ENCODE measurements at places on chromosomes 2 and 18.

DNA sequence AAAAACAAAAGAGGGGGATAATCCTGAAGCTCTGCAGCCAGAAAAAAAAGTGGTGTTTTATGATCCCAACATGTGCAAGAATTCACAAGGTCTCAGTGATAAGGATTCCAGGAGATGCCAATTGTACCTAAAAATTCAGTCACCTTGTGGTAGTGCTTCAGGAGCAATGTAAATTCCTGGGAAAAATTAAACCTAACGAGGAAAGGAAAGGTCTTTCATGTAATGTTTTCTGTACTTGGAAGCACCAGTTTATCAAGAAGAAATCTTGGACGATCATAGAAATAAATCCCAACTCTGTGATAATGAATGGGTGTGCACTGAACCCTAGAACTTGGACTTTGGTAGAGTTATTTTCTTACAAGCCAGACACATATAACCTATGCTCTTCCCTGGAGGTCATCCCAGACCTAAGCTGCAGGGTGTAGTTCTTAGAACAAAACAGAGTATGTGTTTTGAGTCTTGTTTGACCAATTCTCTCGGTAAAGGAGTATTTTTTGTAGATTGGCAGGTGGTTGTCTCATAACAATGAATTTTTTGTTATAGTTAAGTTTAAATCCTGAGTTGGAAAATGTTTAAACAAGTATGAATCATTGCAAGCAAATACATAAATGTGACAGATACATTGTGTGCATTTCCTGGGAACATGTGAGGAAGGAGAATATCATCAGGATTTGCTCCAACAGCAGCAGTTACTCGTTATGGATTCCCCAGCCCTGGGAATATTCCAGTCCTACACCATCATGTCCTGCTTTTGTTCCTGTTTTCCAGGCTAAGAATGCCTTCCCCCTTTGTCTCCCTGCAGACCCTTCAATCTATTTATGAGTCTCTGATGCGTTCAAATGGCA, 224.6 kb downstream of the NAPG start:
- DNase-seq = no peak

DNA sequence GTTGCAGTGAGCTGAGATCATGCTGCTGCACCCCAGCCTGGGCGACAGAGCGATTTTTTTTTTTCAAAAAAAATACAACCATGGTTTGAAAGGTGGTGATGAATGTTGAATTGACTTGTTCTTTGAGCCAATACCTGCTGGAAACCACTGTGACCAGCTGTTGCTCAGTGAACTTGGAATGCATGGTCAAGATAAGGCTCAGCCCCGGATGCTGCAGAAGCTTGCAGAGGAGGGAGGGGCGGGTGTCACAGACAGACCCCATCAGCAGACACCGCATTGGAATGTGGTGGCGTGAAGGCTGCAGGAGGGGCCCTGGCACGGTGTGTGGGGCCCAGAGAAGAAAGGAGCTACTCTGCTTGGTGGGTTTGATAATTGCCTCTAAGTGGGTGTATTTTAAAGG, 91.6 kb downstream of the ITGB1BP1 start:
- DNase-seq = no peak

- DNase-seq = no peak
These were observed 130.5 kb downstream of the BCL11A start for GRCh38 chr2:60422826-60423483.

DNA sequence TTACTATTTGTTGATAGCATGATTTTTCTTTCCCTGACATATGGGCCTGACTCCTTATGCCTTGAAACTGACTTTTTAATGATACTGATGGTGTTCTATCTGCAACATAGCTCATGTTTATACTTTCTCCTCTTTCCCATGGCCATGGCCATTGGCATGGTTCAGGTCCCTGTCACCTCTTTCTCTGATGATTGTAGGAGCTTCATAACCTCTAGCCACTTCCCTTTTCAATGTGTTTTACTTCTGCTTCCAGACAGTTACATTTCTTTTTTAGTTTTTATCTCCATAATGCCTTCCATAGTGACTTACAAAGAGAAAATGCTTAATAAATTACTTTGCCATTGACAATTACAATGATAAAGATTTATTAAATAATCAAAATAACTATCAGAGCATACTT, 177.9 kb upstream of the SETBP1 start:
- DNase-seq = peak; percentile 44

DNA sequence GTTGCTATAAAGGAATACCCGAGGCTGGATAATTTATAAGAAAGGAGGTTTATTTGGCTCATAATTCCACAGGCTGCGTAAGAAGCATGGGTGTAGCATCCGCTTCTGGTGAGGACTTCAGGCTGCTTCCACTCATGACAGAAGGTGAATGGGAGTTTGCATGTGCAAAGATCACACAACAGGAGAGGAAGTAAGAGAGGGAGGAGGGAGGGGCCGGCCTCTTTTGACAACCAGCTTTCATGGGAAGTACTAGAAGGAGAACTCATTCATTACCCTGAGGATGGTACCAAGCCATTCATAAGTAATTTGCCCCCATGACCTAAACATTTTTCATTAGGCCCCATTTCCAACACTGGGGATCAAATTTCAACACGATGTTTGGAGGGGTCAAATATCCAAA, 386.8 kb upstream of the NETO1 start:
- no peak for DNase-seq

GRCh38 chr2:240868286-240869108, at the start of gene AGXT:
AGXT (plus strand) TSS chr2:240868824; CDS start chr2:240868866, 42 bp downstream.
- no peak for DNase-seq

DNA sequence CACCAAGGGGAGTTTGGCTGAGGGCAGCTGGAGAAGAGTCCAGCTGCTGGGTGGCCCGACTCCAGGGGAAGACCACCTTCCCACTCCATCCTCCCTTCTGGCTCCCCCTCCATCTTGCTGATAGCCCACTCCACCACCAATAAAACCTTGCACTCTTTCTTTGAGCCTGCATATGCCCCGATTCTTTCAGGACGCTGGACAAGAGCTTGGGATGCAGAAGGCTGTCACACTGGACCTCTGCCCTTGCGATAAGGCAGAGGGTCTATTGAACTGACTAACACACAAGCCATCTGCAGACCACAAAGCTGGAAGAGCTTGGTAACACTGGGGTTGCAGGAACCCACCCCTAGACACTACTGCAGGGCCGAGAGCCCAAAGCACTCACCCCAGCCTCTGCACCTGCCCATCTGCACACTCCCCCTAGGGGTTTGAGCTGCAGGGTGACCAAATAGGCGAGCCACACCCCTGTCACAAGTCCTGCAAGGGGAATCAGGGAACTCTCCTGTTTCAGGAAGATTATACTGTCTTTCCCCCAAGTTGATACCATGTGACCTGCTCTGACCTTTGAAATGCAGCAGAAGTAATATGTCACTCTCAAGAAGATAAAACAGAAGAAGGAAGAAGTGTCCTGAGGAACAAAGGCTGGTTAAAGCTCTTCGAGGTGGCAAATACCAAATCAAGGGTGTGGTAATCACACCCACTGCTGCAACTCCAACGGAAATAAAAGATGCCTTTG, 70.5 kb downstream of the SMAD4 start:
- DNase-seq = no peak

DNA sequence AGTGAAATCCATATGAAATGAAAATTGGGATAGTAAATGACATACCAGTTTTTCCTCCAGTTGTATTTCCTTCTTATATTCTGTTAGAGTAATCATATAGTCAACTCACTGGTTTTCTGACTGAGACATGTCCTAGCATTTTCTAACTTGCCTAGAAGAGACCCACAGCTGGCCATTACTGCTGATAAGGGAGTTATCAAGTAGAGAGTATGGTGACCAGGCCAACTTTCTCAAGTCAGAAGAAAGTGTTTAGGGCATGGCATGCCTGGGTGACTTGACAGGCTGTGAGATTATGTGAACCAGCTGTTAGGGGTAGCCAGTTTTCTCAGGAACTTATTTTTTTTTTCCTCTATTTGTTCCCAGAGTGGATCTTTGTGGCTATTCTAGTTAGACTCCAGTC, 81.2 kb downstream of the GPD2 start:
- no peak for DNase-seq

DNA sequence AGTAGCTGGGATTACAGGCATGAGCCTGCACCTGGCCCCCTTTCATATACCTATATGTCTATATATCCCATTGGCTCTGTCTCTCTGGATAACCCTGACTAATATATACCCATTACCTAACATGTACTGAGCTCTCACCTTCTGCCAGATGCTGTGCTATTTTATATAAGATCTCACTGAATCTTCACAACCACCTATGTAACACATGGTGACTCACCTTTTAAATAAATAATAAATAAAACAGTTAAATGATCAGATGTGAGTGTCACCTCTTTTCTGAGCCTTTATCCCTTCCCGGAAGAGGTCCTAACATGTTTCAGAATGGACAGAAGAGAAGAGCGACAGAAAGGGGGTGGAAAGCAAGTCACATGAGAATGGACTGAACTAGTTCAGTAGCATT, 123.1 kb downstream of the SPIRE1 start:
- no peak for DNase-seq

GRCh38 chr18:76405280-76405679, 89.8 kb downstream of the ZNF516 start:
- no peak for DNase-seq

DNA sequence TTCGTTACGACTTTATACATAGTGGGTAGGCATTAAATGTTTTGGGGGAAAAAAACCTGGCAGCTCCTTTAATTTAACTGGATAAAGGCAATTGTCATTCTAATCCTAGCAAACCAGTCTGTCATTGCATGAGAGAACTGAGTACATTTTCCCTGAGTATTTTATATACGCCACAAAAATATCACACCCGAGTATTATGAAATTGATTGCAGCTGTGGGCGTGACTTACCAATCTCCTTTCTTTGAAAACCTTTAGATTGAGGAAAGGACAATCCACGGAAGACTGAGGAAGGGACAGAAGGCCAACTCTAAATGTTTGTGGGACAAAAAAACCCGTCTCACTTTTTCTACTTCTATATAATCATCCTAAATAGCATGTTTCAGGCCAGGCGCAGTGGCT, 9.0 kb downstream of the TM4SF20 start:
- DNase-seq = peak; percentile 59

GRCh38 chr2:143452817-143453451, 323.7 kb downstream of the ARHGAP15 start:
- DNase-seq = no peak

GRCh38 chr2:10507106-10507505, 59.0 kb upstream of the ODC1 start:
- DNase-seq = no peak

DNA sequence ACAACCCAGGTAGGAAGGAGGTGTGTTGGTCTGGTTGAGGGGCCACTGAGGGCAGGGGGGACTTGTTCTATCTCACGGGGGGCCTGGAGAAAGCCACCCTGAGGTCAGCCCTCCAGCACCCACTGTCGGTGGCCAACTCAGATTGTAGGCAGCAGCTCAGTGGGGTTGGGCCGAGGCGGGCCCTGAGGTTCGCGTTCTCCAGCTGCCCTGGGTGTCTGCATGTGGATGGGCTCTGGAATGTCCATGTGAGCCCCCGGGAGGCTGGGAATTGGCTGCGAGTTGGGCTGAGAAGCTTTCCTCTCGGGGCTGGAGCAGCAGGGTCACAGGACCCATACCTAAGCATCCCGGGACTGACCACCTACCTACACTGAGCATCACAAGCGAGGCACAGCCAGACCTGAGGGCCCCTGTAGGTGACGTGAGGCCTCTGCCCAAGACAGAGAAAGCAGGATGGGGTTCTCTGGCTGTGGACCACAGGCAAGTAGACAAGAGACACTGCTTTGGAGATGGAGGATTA, 70.3 kb upstream of the HAAO start:
- no peak for DNase-seq

- DNase-seq = no peak
These were observed 28.1 kb upstream of the MYCN start for GRCh38 chr2:15912203-15912602.

DNA sequence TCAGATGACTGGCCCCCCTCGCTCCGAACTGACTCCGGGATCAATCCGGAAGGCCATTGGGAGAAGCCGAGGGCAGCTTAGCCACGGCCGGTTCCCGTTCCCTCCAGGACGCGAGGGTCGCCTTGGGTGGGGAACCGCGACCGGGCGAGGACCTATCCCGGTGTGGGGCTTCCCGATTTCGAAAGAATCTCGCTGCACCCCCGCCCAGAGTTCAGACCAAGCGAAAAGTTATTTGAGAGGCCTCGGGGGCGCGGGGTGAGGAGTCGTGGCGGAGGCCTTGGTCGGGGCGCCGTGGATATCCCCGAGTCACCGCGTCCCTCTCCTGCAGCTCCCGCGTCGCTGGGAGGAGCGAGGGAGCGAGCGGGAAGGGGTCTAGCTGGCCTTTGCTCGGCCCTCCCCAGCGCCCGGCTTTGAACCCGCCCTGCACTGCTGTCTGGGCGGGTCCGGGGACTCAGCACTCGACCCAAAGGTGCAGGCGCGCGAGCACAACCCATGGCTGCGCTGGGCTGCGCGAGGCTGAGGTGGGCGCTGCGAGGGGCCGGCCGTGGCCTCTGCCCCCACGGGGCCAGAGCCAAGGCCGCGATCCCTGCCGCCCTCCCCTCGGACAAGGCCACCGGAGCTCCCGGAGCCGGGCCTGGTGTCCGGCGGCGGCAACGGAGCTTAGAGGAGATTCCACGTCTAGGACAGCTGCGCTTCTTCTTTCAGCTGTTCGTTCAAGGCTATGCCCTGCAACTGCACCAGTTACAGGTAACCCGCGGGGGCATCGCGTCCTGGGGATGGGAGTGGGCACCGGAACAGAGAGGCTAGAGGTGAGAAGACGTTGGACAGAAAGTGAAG, at the start of gene CYP27A1:
Gene CYP27A1, plus strand, starts transcription at position 457 of the 837 bp plus-strand sequence. Its CDS starts 36 bp downstream, at position 493.
- peak; percentile 41 for DNase-seq

DNA sequence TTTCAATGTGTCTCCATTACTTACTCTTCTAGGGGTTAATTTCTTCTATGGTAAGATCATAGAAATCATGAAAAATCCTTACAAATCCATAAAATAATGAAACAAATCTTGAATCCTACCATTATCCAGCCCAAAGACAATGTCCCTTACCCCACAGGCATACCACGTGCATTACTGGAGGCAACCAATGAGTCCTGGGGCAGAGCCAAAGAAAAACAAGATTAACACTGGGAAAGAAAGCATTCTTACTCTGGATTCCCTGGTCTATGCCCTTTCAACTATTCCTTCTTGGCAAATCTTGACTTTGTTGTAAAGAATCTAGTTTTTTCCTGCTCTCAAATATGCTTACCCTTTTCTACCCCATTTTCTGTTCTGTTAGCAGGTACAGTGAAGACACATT, 3.1 kb upstream of the GALNT1 start:
- no peak for DNase-seq

DNA sequence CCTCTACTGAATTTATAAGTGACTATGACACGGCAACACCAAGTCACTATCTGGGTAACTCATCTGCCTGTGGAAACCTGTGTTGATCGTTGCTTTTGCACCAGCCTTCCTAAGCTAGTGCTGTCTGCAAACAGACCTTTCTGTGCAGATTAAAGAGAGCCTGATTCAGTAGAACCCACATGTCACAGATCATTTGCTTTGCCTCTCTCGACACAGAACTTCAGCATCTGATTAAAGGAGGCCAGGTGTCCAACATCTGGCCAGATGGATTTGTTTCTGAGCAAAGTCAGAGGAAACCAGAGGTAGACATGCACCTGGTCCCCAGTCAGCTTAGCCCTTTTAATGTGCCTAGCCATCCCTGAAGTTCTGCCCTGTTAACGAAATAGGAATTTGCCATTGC, 15.0 kb upstream of the TTR start:
- no peak for DNase-seq
